ENCODE measurements at places on chromosomes 6 and 20. TPM values are rescaled to one million over a fixed set of nuclear protein-coding genes. Genes with fewer than 3 reads are reported as not detected.

DNA sequence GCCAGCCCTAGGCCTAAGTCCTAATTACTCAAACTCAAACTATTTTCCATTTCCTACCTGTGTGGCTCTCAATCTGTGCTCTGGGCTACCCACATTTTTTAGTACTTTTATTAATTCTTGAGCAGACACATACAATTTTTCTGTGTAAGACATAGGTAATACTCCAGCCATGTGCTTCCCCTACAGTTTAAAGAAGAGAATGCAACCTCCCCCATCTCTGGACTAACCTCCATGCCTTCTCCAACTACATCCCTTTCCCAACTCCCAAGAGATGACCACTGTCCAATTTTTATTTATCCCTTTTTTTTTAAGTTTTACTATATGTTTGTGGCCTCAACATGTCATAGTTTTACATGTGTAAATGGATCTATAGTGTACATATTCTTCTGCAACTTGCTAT, 5.8 kb downstream of the HMGN4 start:
- DNase-seq, result no peak

GRCh38 chr6:45378334-45378926, 696 bp upstream of the SUPT3H start:
- no peak for DNase-seq

The NRN1 gene
- polyA plus RNA-seq, result not detected

- no peak for DNase-seq
Measured at GRCh38 chr6:109263873-109264700, 118.2 kb downstream of the CD164 start.

The NPEPL1 gene
- polyA plus RNA-seq, result 1.0 TPM

- no peak for DNase-seq
Measured at GRCh38 chr20:32444474-32445220, 86.5 kb downstream of the ASXL1 start.

DNA sequence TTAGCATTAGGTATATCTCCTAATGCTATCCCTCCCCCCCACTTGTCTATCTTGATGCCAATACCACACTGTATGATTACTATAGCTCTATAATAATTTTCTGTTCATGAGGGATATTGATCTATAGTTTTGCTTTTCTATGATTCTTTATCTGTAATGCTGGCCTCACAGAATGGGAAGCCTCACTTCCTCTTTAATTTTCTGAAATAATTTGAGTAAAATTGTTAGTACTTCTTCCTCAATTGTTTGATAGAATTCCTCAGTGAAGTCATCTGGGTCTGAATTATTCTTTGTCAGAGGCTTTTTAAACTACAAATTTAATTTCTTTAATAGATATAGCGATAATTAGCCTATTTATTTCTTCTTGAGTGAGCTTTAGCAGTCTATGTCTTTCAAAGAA, 31.2 kb downstream of the SIRPD start:
- DNase-seq, result no peak

DNA sequence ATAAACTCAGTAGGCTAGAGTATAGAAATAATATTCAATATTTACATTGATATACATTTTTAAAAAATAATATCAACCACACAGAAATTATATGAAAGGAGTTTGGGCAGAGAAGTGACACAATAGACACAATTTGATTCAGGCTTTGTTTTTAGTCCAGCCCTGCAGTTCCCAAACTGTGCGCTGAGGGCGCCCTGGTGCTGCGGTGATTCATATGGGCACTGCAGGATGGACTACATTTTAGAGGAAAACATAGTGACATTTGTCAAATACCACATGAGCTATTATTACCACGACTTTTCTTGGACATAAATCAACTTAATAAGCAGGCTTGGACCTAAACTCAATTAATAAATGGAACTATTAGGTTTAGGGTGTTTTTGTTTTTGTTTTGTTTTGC, 364.3 kb upstream of the ID4 start:
- DNase-seq, result no peak

The CYP24A1 gene
- 4.7 TPM for polyA plus RNA-seq

The TP53TG5 gene
- polyA plus RNA-seq, result not detected

The SALL4 gene
- not detected for polyA plus RNA-seq

The NTSR1 gene
- 0.82 TPM for polyA plus RNA-seq

The SCGN gene
- polyA plus RNA-seq, result not detected

The OR2J3 gene
- polyA plus RNA-seq, result not detected

The TDRD6 gene
- 0.01 TPM for polyA plus RNA-seq
